ENCODE measurements at places on chromosomes 2 and 18.

GRCh38 chr2:229980431-229981184 lies 58.3 kb downstream of the FBXO36 start:
- DNase-seq = peak; percentile 38

- no peak for DNase-seq
These were observed 775.5 kb downstream of the RNF144A start for GRCh38 chr2:7692657-7693161.

DNA sequence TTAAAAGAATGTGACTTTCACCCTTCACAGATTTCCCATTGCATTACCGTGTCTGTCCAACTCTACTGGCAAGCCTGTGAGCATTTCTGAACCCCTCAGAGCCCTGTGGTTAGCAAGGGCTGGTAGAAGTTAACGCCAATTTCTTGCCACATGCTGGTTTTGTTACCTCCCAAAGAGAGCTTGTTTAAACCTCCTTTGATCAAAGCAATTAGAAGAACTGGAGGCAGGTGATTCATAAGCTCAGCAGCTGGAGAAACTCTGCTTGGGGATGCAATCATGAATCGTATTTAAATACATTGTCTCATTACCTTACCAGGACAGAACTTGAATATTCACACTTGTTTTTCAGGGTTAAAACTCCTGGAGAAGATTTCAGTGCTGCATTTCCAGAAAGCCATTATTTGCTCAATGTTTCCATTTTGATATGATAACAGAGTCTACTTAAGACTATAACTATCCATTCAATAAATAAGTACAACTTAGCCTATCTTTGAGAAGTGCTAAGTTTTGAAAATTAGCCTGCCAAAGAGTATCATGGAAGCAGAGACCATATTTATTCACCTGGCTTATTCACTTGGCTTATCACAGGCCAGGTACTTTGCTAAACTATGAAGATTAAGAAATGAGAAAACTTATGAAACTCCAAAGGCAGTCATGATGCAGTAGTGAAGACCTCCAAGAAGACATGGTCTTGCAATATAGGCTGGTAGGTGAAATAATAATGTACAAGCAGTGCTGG lies 292.8 kb downstream of the INSIG2 start:
- no peak for DNase-seq

- no peak for DNase-seq
These were observed 52.1 kb upstream of the FAHD2A start for GRCh38 chr2:95350368-95350767.

DNA sequence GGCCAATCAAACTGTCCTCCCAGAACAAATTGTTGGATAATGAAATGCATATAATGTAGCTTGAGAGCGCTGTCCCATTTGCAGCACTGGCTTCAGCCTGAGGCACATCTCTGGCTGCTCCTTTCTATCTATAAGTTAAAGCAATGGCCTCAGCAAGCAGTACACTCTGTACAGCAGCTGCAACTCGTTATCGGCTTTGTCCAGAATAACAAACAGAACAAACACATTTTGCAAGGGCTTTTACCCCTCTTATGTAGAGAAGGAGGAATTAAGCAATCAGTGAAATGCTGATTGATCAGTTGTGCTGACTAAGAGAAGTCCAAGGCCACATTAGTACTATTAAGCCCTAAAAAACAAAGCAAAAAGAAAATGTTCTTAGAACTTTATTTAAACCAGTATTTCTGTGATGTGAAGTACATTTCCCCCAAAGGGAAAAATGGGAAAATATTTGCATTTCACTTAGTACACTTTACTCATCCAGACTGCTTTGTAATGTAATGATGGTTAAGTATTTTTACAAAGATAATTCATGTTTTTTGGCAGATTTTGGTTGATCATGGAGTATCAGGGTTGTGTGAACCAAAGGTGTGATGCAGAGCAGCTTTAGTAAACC lies 15.0 kb upstream of the CPS1 start:
- DNase-seq = no peak

- no peak for DNase-seq
These were observed 19.2 kb downstream of the TMEM185B start for GRCh38 chr2:120204022-120204405.

- no peak for DNase-seq
These were observed 6.2 kb upstream of the TMEM87B start for GRCh38 chr2:112048887-112049286.

GRCh38 chr2:66024391-66024790 lies 410.5 kb upstream of the MEIS1 start:
- DNase-seq = no peak

- DNase-seq = no peak
These were observed 19.2 kb downstream of the RASGRP3 start for GRCh38 chr2:33495683-33496082.

DNA sequence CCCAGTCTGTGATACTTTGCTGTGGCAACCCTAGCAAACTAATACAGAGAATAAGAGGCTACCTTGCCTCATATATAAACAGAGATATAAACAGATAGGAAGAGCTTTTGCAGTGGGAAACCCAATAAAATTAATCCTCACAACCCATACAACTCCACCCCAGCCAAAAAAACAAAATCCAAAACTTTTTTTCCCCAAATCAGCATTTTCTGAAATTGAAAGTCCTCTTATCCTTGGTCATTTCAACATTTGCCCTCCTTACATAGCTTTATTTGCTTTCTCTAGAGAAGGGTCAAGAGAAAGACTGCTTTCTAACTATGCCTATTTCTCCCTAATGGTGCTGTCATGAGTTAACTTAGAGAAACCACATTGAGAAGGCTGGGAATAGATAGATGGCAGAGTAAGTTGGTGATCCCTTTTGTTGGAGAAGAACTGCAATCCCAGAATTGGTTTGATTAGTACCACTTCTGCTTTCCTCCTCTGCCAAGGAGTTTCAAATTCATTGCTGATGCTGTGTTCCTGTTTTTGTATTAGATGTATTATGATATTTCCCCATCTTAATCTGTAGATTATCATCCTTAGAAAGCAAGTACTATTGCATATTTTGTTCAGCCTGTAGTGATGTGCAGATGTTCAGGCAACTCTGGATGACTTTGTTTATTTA lies 76.5 kb upstream of the B3GNT2 start:
- no peak for DNase-seq

- DNase-seq = peak; percentile 52
These were observed 31.3 kb downstream of the KIAA2012 start for GRCh38 chr2:202104286-202104870.

GRCh38 chr18:32846896-32847295 lies 74.1 kb upstream of the KLHL14 start:
- DNase-seq = no peak

DNA sequence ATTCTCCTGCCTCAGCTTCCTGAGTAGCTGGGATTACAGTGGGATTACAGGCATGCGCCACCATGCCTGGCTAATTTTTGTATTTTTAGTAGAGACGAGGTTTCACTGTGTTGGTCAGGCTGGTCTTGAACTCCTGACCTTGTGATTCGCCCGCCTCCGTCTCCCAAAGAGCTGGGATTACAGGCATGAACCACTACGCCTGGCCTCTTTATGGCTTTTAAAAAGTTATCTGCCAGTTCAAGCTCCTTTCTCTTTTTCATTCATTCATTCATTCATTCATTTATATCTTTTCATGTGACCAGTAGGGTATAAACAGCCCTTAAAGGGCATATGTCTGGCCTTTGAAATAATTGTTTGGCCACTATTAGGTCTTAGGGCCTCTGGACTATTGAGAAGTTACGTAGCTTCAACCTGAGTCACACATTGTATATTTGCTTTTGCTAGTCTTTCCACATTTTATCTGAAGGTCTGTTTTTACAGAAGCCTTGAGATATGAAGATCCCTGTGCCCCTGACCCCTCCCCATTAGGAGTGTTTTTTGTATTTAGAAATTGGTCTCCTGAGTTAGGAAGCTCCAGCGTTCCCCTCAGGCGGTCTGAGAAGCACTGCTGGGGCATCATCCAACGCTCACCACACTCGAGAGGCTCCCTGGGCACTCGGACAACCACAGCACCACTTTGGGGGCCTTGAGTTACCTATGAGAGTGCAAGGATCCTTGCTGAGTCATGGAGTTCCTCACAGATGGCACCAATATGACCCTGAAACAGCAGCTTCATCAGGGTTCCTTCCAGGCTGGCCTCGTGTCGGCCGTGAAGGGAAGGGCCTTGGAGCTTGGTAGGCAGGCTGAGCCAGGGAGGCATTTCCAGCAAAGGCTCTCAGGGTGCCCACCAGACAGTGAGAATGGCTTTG lies 21.8 kb downstream of the FZD5 start:
- DNase-seq = no peak

- no peak for DNase-seq
These were observed 235.9 kb downstream of the KLHL29 start for GRCh38 chr2:23620841-23621341.

DNA sequence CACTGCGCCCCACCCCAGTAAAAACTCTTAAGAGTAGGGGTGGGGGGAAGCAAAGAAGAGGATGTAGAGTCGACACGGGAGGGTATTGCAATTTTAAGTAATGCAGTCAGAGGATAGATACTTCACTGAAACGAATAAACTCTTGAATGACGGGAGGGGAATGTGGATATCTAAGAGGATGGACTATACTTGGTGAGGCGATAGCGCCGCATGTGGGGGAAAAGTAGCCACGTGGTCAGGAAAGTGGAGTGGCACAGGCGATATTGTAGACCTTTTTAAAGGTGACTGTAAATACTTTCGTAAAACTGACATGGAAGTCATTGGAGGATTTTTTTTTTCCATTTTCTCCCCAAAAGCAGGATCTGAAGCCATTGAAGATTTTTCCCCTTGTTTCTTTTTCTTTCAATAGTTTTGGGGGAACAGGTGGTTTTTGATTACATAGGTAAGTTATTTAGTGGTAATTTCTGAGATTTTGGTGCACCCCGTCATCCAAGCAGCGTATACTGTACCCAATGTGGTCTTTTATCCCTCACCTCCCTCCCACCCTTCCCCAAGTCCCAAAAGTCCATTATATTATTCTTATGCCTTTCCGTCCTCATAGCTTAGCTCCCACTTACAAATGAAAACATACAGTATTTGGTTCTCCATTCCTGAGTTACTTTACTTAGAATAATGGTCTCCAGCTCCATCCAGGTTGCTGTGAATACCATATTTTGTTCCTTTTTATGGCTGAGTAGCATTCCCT lies 13.8 kb downstream of the CLK1 start:
- DNase-seq = no peak

GRCh38 chr18:70221156-70221914 lies 15.8 kb upstream of the RTTN start:
- DNase-seq = no peak

DNA sequence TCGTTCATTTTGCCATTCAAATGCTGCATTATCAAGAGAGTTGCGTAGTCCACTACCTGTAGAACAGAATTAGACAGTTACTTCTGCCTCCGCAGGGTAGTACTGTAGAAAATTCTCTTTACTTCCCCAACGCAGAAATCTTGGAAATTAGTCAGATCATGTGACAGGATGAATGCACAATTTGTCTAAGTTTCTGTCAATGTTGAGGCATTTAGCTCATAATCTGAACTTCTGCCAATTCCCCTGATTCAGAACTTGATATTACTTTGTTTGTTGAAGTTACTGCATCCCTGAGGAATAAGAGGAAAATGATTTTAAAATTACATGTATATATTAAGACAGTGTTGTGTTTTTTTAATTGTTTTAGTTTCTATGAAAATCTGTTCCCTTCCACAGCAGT lies 83.4 kb downstream of the TTC27 start:
- no peak for DNase-seq

DNA sequence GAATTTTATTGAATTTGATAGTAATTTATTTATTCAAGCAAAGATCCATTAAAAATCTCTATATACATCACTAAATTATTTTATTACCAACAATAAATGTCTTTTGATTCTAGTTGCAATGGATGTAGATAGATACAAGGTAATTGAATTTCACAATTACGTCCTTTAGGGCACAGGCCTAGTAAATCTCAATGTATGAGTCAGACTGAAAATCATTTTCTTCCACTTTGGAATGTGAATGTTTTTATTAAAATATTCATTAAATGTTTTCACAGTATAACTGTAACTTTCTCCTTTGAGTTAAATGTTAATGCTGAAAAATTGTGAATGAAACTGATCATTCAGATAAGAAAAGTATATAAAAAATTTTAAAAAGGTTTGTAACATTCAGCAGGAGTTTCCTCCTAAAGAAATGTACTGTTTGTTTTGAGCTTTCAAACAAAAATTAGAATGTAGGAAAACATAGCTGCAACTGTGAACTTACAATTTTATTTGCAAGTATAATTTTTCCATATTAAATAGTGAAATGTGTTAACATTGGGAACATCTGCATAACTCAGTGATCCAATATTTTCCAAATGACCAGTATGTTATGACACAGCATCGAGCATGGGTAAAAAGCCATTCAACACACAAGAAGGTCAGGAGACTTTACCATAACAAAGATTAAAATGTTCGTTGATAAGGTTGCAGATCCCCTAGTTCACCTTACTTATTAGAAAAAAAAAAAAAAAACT lies 663.7 kb downstream of the METTL4 start:
- no peak for DNase-seq

GRCh38 chr2:101597347-101597944 lies 100.1 kb upstream of the MAP4K4 start:
- no peak for DNase-seq

DNA sequence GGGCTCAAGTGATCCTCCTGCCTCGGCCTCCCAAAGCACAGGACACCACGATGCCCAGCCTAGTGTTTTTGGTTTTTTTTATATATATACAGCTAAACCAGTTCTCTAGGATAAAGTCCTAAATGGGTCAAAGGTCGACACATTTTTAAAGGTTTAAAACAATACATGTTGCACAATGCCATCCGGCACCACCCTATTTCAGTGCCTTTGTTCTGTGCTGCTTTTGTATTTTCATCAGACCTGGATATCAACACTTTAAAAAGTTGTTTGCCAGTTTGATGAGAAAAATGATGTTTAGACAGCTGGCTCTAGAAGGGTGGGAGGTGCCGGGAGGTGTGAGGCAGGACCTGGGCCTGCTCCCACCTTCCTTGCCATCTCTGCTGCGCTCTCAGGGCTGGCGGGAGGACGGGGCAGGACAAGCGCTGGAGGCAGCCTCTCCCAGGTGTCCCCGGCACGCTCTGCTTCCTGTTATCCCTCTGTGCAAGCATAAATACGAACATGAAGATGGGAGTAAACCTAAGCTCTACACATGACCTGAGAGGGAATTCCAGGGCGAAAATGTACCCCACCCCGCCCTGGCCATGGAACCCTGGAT lies 103.7 kb downstream of the HS6ST1 start:
- no peak for DNase-seq

DNA sequence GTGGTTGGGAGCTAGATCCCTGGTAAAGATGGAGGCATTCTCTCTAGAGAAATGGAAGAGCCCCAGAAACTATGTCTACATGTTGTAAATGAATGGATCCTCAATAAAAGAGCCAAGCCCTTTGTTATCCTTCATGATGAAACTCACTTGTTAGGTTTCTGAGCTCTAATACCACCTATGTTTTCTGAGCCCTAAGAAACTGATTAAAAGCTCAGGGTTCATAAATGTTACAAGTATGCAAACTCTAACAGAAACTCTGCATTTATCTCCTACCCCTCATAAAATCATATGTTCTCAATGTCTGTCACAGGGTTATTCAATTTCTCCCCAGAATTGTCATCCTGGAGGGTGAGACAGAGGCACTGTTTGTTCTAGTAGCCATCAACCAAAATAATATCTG lies 18.0 kb upstream of the HNMT start:
- DNase-seq = no peak
